Activated CD4-positive, CD25-positive, alpha-beta regulatory T cell treated with anti-CD3 and anti-CD28 coated beads, Interleukin-2, amount 50 U/mL, for 72 hours (primary cell): ENCODE measurements at places on chromosomes 3 and 15.

- no peak for DNase-seq
These were observed 308.8 kb upstream of the PDZRN3 start for GRCh38 chr3:73933585-73933984.

- no peak for DNase-seq
These were observed 1145.3 kb downstream of the OTOL1 start for GRCh38 chr3:162641907-162642306.

DNA sequence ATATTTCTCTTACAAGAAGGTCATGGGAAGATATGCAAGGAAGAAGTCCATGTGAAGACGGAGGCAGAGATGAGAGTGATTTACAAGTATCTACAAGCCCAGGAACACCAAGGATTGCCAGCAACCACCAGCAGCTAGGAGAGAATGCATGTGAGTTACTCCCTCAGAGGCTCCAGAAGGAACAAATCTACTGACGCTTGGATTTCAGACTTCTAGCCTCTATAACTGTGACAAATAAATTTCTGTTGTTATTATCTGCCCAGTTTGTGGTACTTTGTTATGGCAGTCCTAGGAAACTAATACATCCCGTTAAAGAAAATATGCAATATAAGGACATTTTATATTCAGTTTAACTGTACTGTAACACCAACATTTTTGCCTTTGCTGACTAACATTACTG is 283.9 kb downstream of the BCHE start:
- DNase-seq, result no peak

GRCh38 chr3:183486472-183486871 is 58.1 kb upstream of the MCF2L2 start:
- DNase-seq, result no peak

GRCh38 chr3:148366743-148367410 is 330.8 kb upstream of the AGTR1 start:
- DNase-seq, result no peak

- DNase-seq, result no peak
These were observed 52.8 kb downstream of the ATP8B4 start for GRCh38 chr15:50066202-50066601.

GRCh38 chr3:129656659-129657247 is 50.3 kb upstream of the PLXND1 start:
- DNase-seq, result no peak
